Memory B cell (primary cell): ENCODE measurements at places on chromosomes 6 and 20.

- DNase-seq = no peak
- H3K4me3 ChIP-seq = no peak overlapping the region
- H3K36me3 ChIP-seq = no peaks in the 10 kb centered on the region
These were observed 15.1 kb downstream of the GLYATL3 start for GRCh38 chr6:49514571-49515484.

DNA sequence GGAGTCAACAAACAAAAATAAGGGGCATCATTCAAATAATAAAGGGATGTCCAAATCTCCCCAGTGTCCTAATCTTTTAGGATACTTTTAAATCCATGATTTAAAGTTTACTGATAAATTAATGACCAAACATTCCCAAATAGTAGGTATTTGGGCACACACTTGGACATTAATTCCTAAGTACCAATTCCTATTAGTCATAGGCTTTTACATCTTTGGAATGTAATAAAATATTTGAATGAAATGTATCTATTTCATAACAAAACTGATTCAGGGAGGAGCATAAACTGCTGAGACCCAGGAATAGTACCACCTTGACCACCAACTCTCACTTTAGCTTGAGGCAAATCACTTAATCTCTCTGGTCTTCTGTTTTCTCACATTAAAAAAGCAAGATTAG lies 44.3 kb downstream of the VGLL2 start:
- H3K4me1 ChIP-seq = no peaks in the 10 kb centered on the region
- no peaks in the 10 kb centered on the region for H3K36me3 ChIP-seq
- no peak overlapping the region for H3K4me3 ChIP-seq

GRCh38 chr6:157471895-157472686 lies 91.1 kb downstream of the ZDHHC14 start:
- H3K36me3 ChIP-seq = peaks cover 7% of the 10 kb centered on the region
- peaks cover 32% of the 10 kb centered on the region for H3K4me1 ChIP-seq
- H3K4me3 ChIP-seq = no peak overlapping the region
- H3K27me3 ChIP-seq = no peaks in the 10 kb centered on the region
- no peak for DNase-seq

GRCh38 chr20:9078826-9079731 lies 10.2 kb downstream of the PLCB4 start:
- no peaks in the 10 kb centered on the region for H3K36me3 ChIP-seq
- no peaks in the 10 kb centered on the region for H3K4me1 ChIP-seq
- DNase-seq = no peak
- no peaks in the 10 kb centered on the region for H3K27me3 ChIP-seq

GRCh38 chr6:125986301-125987025 lies at the start of gene TRMT11:
TRMT11 (plus strand) TSS chr6:125986540; CDS start chr6:125986551, 11 bp downstream.
- no peaks in the 10 kb centered on the region for H3K27me3 ChIP-seq
- no peak within 1 kb of the TSS for H3K4me3 ChIP-seq
- H3K27ac ChIP-seq = no peak within 1 kb of the TSS

GRCh38 chr20:588476-588875 lies 21.6 kb downstream of the TCF15 start:
- DNase-seq = no peak
- H3K27ac ChIP-seq = no peak overlapping the region
- peaks cover 9% of the 10 kb centered on the region for H3K27me3 ChIP-seq
- no peaks in the 10 kb centered on the region for H3K4me1 ChIP-seq

DNA sequence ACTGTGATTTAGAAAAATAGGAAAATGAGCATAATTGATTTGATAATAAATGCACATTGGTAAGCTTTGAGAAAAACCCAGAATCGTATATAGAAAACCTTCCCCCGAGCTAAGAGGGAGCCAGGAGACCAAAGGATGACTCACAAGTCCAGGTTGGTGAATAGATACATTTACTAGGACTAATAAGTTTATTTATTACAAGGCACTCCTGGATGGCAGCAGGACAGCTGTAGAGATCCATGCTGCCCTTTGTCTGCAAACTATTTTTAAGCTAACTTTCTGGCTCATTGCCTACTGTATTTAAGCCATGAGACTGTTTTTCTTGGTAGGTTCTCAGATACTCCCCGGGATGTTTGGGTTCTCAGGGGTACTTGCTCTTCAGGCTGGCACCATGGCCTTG lies 13.4 kb downstream of the CASP8AP2 start:
- peaks cover 15% of the 10 kb centered on the region for H3K4me1 ChIP-seq
- peak overlapping the region; percentile 56 for H3K27ac ChIP-seq
- no peaks in the 10 kb centered on the region for H3K27me3 ChIP-seq
- peaks cover 6% of the 10 kb centered on the region for H3K36me3 ChIP-seq
- no peak for DNase-seq
- no peak overlapping the region for H3K4me3 ChIP-seq

- H3K36me3 ChIP-seq = peaks cover 12% of the 10 kb centered on the region
- H3K27ac ChIP-seq = no peak overlapping the region
- H3K4me3 ChIP-seq = no peak overlapping the region
These were observed 157.9 kb downstream of the FOXC1 start for GRCh38 chr6:1767481-1768246.

DNA sequence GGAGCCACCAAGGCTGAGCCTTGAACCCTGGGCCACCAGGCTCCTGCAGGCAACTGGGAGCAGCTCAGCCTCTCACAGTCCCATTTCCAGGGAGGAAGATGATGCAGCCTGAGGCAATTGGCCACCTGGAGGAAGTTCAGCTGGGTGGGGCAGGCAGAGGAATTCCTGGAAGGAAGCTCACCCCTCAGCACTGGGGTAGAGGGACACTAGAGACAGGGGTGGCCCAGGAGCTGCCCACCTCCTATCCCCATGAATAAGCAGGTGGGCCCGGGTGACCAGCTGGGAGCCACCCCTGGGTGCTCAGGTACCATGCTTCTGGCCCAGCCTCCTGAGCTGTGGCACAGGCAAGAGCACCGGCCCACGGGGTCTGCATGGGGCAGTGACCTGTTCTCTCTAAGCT lies 3.6 kb upstream of the HSPA12B start:
- no peaks in the 10 kb centered on the region for H3K36me3 ChIP-seq
- DNase-seq = no peak
- H3K27me3 ChIP-seq = peaks cover 31% of the 10 kb centered on the region
- no peak overlapping the region for H3K27ac ChIP-seq

- DNase-seq = no peak
- peaks cover 3% of the 10 kb centered on the region for H3K27me3 ChIP-seq
- H3K36me3 ChIP-seq = no peaks in the 10 kb centered on the region
- H3K4me3 ChIP-seq = no peak overlapping the region
- no peaks in the 10 kb centered on the region for H3K4me1 ChIP-seq
- no peak overlapping the region for H3K27ac ChIP-seq
These were observed 422.2 kb upstream of the PLCB4 start for GRCh38 chr20:8646716-8647115.

DNA sequence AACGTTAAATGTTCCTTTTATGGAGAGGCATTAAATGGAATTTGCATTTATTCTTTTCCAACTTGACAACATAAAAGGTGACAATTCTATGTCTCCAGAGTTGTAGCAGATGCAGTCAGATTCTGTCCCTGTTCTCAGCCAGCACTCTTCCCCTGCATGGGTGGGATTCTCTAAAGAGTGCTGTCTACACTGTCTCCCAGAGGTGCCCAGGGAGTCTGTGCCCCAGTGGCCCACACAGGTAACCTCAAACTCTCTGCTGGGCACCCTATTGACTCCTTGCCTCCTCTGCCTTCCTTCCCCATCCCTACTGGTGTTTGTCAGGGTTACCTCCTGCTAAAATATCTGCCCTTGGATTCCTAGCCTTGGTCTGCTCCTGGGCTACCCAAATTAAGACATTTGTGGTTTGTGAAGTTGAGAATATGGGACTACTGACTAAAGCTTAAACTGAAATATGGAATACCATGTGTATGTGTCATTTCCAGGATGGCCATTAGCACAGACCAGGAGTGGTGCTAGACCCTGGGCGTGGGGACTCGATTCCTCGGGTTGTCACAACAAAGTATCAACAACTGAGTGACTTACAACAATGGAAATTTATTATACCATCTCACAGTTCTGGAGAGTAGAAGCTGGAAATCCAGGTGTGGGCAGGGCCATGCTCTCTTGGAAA lies 284.7 kb downstream of the CDH26 start:
- no peaks in the 10 kb centered on the region for H3K4me1 ChIP-seq
- H3K27ac ChIP-seq = no peak overlapping the region
- no peak overlapping the region for H3K4me3 ChIP-seq
- no peaks in the 10 kb centered on the region for H3K36me3 ChIP-seq
- H3K27me3 ChIP-seq = no peaks in the 10 kb centered on the region

- H3K4me1 ChIP-seq = no peaks in the 10 kb centered on the region
- no peak overlapping the region for H3K27ac ChIP-seq
- H3K36me3 ChIP-seq = peaks cover 3% of the 10 kb centered on the region
- H3K4me3 ChIP-seq = no peak overlapping the region
- DNase-seq = no peak
These were observed 108.5 kb upstream of the KCNK16 start for GRCh38 chr6:39430871-39431523.

GRCh38 chr6:11189865-11190624 lies 42.4 kb downstream of the NEDD9 start:
- peaks cover 46% of the 10 kb centered on the region for H3K36me3 ChIP-seq
- H3K27me3 ChIP-seq = no peaks in the 10 kb centered on the region
- DNase-seq = no peak

GRCh38 chr6:88380618-88381288 lies 214.6 kb upstream of the CNR1 start:
- H3K36me3 ChIP-seq = no peaks in the 10 kb centered on the region
- H3K27ac ChIP-seq = peak overlapping the region; percentile 18
- peaks cover 8% of the 10 kb centered on the region for H3K27me3 ChIP-seq
- no peak overlapping the region for H3K4me3 ChIP-seq
- no peaks in the 10 kb centered on the region for H3K4me1 ChIP-seq
- no peak for DNase-seq

GRCh38 chr20:37758332-37758731 lies 64.5 kb downstream of the CTNNBL1 start:
- H3K36me3 ChIP-seq = peaks cover 31% of the 10 kb centered on the region
- H3K27ac ChIP-seq = peak overlapping the region; percentile 52
- no peak for DNase-seq
- peaks cover 20% of the 10 kb centered on the region for H3K4me1 ChIP-seq
- H3K4me3 ChIP-seq = no peak overlapping the region
- no peaks in the 10 kb centered on the region for H3K27me3 ChIP-seq

DNA sequence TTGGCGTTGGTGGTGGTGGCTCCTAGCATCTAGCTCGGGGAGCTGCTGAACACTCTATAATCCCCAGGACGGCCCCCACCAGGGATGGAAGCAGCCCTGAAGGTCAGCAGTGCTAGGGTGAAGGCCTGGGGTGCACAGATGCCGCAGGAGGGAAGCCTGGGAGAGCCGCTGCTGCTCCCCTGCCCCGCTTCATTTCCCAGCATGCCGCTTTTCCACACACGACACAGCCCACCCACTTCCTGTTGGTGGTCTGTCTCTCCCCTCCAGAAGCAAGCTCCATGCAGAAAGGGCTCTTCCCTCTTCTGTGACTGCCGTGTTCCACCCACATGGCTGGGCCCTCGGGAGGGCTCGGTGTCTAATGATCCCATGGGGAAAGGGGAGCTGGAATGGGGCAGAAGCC lies 35.3 kb downstream of the GNAS-AS1 start:
- H3K4me1 ChIP-seq = no peaks in the 10 kb centered on the region
- no peak overlapping the region for H3K4me3 ChIP-seq
- H3K27me3 ChIP-seq = peaks cover 12% of the 10 kb centered on the region
- H3K36me3 ChIP-seq = no peaks in the 10 kb centered on the region
- DNase-seq = no peak
- no peak overlapping the region for H3K27ac ChIP-seq

DNA sequence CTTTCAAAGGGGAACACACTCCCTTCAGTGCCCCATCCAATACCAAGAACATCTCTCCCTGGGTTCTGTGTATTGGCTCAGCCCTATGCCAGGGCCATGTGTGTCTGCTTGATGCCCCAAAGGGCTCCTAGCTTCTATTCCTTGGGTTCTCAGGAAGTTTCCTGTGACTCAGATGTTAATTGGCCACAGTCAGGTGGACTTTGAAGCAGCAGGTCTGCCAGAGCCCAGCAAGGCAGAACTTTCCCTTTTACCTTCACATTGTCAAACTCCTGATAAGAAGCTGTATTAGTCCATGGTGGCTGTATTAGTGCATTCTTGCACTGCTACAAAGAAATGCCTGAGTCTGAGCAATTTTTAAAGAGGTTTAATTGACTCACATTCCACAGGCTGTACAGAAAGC lies 116.0 kb upstream of the PTPRT start:
- H3K4me1 ChIP-seq = no peaks in the 10 kb centered on the region
- no peak overlapping the region for H3K27ac ChIP-seq
- DNase-seq = no peak
- no peaks in the 10 kb centered on the region for H3K36me3 ChIP-seq

DNA sequence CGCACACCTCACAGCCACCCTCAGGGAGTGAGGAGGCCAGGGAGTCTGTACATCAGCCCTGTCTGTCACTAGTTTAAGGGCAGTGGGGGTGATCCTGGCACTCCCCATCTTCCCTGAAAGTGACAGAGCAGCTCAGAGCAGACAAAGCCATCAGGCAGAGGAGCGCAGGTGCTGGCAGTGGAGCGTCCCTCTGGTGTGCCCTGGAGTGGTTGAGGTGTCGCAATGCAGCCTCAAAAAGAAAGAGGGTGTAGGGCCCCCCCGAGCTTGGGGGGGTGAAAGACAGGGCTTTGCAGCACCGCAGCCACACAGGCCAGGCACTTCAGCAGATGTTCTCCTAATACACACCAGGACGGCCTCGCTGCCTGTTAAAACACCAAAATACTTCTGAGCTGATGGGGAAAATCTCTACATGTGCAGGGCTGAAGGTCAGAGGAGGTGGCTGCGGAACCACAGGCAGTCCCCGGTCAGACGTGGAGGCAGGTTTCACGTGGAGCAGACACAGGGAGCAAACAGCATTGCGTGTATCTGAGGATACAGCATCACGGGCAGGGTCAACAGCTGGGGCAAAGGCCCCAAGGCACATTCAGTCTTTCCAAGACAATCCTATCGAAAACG lies 69.5 kb downstream of the PREX1 start:
- peaks cover 30% of the 10 kb centered on the region for H3K36me3 ChIP-seq
- no peak for DNase-seq
- H3K27ac ChIP-seq = peak overlapping the region; percentile 91
- no peaks in the 10 kb centered on the region for H3K27me3 ChIP-seq

DNA sequence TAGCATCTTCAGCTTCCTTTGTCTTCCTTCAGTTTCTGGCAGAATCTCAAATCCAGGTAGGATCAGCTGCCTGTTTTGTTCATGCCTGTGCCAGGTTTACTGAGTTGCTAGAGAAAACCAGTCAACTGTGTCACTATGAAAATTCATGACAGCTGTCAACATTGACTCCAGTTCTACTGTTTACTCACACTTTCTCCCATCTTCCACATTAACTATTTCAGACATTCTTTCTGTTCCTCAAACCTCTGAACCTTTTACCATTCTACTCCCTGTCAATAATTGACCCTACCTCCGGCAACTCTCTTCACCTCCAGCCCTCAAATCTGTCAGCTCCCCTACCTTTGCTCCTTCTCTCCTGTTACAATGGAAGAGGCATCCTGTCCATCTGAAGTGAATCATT lies 8.5 kb downstream of the ENPP4 start:
- no peaks in the 10 kb centered on the region for H3K27me3 ChIP-seq
- DNase-seq = no peak
- H3K27ac ChIP-seq = peak overlapping the region; percentile 71
- H3K4me3 ChIP-seq = no peak overlapping the region
- H3K4me1 ChIP-seq = peaks cover 27% of the 10 kb centered on the region
- peaks cover 3% of the 10 kb centered on the region for H3K36me3 ChIP-seq

GRCh38 chr20:15716256-15716655 lies 857.0 kb downstream of the KIF16B start:
- no peak for DNase-seq
- no peaks in the 10 kb centered on the region for H3K36me3 ChIP-seq
- peaks cover 2% of the 10 kb centered on the region for H3K4me1 ChIP-seq
- H3K27ac ChIP-seq = no peak overlapping the region
